NCI-H1436 (cell line): ENCODE measurements at places on chromosomes 6 and 20.

GRCh38 chr6:138117376-138117914 is 10.2 kb upstream of the PERP start:
- no peak for DNase-seq

DNA sequence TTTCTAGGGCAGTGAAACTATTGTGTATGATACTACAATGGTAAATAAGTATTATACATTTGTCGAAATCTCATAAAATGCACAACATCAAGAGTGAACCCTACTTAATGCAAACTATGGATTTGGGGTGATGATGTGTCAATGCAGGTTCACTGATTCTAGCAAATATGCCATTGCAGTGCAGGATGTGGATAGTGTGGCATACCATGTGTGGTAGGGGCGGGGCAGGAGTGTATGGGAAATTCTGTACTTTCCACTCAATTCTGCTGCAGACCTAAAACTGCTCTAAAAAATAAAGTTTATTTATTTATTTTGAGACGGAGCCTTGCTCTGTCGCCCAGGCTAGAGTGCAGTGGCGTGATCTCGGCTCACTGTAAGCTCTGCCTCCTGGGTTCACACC is 44.3 kb downstream of the ABHD12 start:
- DNase-seq = no peak

DNA sequence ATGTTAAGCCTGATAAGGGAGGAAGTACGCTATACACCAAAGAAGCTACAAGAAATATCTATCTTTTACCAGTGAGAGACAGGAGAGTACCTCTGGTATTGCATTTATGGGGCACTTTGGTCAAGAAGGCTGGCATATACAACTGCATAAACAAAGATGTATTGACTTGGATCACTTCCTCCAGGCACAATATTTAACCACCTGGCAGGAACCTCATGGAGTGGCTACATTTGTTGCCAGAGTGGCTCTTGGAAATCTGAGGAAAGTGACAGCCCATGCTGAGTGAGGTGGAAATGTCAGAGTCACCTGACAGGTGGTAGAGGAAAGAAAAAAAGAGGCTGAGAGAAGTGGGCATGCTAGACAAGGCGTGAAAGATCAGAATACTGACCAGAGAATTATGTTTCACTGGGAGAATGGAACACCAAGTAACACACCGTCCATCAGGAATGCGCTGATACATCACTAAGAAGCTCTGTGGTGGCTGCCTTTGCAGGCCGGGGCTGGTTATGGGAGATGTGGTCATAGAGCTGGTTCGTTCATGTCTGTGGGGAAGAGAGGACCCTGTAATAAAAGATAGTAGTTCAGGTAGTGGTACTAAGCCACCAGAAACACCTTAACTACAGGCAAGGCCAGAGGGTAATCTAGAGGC is 61.4 kb upstream of the UFL1 start:
- no peak for DNase-seq

GRCh38 chr20:46831633-46832011 is 63.0 kb upstream of the EYA2 start:
- DNase-seq = no peak

DNA sequence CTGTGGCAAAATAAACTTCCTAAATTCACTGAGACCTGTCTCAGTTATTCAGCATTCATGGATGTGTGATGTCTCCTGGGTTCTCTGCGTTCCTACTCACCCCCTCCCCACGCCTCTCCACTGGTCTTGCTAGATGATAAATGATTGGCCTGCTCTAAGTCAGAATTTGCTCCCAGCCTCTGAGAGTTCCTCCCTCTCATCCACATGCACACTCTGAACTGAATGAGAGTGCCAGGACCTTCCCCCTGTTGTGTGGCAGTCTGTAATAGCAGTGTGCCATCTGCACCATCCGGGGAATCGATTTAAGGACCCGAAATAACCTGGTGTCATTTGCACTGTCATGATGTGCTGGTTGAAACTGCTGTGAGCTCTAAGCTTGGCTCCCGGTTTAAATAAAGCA is 135.8 kb upstream of the AFDN start:
- DNase-seq = no peak

GRCh38 chr6:95601133-95601532 is 23.8 kb downstream of the MANEA start:
- no peak for DNase-seq

- no peak for DNase-seq
These were observed 6.8 kb upstream of the FASTKD5 start for GRCh38 chr20:3166338-3166912.

DNA sequence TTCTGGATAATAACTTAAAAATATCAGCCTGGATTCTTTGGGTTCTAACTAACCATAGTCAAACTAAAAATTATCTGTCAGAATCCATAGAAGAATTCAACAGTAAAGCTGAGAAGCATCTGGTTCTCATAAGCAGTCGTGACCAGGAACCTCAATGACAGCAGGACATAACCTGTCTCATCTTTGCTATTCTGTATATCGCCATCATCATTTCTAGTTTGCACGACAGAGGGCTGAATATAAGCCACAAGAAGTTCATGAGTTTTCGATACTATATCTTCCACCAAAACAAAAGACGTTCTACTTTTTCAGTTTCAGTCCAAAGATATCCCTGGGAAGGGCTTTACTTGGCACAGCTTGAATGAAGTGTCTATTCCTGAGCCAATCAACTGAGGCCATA is 42.7 kb downstream of the RFPL4B start:
- no peak for DNase-seq

GRCh38 chr6:158475344-158476302 is 84.3 kb upstream of the TMEM181 start:
- DNase-seq = peak; percentile 64

DNA sequence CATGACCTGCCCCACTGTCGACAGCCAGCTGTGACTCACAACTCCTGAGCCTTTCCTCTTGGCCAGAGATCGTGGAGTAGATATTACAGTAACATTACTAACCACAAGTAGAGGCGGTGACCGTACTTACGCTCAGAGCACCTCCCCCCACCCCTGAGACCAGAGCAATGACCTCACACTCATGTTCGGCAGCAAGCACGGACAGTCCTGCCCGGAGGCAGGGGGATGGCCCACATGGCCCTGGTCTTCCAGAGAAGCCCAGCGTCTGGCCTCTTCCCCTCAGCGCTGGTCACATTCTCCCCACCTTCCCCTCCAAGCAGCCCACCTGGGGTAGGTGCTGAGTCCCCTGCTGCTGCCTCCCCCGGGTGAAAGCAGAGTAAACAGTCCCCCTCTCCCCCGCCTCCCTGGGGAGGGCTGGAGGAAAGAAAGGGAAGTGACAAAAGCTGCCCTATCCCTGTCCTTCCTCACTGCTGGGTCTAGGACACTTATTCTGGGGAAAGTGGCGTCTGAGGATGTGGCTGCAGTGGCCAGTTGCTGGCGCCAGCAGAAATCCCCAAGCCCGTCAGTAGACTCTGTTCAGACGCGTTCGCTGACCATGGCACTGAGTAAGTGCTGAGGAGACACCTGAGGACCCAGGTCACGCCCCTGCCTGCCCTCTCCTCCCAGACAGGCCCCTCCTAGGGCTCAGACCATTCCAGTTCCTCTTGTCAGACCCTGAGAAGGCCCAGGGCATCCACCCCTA is 68.5 kb downstream of the MRPL14 start:
- no peak for DNase-seq

GRCh38 chr6:147054158-147054557 is 150.1 kb upstream of the STXBP5 start:
- no peak for DNase-seq
